ENCODE measurements at places on chromosomes 13 and 19.

DNA sequence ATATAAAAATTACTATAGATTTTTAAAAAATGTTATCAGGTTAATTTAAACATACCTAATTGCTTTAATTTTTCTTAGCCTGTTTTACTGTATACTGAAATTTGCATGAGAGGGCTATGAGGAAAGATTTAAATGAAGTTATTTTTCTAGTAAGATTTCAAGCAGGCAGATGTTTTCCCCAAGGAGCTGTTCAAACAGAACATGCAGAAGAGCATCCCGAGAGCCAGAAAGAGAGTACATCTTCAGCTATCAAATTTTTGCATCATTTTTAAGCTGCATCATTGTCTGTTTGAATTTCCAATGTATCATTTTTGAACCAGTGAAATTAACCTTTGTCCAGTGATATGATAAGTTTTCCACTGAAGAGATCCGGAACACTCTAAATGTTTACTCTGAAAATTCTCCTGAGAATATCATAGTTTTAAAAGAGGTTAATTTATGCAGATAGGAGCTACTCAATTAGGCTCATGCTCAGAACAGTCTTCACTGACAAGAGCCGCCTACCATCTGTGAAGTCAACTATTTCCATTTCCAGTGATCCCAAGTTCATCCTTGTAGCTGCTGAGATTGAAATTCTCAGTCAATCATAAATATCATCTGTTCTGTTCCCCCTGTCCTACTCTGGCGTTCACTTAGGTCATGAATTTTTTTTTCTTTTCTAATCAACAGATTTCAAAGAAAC lies 467.7 kb upstream of the NBEA start:
- no peak for DNase-seq

DNA sequence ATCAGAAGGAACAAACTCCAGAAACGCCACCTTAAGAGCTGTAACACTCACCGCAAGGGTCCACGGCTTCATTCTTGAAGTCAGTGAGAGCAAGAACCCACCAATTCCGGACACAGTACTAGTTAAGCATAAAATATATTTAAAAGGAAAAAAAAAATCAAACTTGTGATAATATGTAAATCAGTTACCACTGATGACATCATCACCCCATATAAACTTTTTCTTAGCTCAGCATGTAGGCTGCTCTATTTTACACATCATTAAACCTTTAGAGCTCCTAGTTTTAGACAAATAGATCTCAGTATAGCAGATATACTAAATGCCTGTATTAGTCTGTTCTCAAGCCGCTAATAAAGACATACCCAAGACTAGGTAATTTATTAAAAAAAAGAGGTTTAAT lies 668.1 kb downstream of the PCDH9 start:
- no peak for DNase-seq

DNA sequence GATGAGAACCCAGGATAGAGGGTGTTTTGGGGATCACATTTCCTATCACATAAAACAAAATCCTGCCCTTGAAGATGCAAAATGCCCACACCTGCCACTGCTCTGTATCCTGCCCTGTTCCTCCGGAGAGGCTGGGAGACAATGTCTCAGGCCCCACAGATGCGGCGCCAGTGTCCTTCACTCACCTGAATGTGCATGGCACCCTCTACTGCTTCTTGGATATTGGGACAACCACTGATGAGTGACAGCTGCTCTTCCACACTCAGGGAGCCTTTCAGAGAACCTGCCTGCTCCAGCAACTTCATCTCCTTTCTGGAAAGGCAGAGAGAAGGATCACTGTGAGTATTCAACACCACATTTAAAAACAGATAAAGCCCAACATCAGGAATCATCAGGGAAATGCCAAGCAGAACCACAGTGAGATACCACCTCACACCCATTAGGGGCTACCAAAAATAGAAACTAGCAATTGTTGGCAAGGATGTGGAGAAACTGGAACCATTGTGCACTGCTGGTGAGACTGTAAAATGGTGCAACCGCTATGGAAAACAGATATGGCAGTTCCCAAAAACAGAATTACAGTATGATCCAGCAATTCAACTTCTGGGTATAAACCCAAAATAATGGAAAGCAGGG lies 36.4 kb downstream of the CRYL1 start:
- no peak for DNase-seq

DNA sequence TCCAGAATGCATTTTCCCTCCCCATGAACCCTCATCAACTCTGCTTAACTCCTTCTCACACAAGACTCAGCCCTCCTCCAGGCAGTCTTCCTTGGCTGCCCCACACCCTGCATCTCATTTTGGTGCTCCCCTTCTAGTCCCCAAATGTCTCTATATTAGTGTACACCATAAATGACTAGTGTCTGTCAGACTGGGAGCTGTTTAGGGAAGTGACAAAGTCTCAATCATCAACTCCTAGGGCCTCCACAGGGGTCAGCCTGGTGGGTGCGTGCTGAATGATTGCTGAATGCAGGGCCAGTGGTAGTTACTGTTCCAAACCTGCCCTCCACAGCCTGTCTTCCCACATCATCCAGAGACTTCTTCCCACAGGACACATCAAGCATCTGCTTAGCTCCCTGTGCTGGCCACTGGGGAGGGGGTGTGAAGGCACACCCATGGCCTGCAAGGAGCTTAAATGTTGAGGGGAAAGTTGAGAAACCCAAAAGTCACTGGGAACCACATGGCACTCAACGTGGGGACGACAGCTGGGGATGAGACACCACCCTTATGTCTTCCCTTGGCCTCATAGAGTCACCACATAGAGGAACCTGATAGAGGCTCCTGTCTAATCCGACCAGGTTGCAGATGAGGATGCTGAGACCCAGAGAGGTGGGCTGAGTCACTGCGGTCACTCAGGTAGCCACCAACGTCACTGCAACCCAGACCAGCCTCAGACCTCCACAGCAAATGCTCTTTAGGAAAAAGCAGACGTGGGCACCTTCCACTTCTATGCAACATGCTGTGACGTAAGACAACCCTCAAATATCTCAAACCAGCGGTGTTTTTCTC lies 79.3 kb upstream of the TM9SF2 start:
- DNase-seq: no peak

DNA sequence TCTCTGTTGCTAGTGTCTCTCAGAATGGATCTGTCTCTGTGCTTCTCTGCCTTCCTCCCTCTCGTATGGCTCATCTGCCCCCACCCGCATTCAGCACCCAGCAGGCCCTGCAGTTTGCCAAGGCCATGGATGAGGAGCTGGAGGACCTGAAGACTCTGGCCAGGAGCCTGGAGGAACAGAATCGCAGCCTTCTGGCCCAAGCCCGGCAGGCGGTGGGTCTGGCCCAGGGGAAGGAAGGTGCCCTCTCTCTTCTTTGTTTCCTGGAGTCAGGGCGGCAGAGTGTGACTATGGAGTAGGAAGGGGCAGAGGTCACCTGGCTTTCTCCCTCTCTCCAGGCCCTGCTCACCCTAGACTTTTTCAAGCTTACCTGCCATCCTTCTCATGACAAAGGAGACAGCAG lies 10.9 kb downstream of the KASH5 start:
- DNase-seq: no peak

GRCh38 chr19:13840305-13841085 lies 36.4 kb upstream of the NANOS3 start:
- DNase-seq: no peak

- DNase-seq: no peak
Measured at GRCh38 chr13:99959540-99960230, 11.9 kb downstream of the ZIC5 start.

DNA sequence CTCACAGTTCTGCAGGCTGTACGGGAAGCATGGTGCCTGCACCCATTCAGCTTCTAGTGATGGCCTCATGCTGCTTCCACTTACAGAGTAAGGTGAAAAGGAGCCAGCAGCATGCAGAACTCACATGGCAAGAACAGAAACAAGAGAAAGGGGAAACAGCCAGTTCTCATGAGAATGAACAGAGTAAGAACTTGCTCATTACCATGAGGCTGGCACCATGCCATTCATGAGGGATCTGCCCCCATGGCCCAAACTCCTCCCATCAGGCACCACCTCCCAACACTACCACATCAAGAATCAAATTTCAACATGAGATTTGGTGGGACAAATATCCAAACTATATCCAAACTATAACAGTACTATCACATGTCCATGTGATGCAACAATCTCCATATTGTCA lies 72.1 kb downstream of the KATNAL1 start:
- no peak for DNase-seq

GRCh38 chr13:29129616-29130015 lies 309.5 kb downstream of the MTUS2 start:
- DNase-seq: no peak

DNA sequence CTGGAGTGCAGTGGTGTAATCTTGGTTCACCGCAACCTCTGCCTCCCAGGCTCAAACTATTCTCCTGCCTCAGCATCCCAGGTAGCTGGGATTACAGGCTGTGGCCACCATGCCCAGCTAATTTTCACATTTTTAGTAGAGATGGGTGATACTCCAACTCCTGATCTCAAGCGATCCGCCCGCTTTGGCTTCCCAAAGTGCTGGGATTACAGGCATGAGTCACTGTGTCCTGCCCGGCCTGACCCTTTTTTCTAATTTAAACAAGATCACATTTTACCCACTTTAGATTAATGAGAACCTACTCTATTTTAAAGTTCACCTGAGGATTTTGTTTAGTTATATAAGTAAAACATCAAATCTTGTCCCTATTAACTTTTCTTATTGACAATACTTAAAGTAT lies 91.8 kb upstream of the POSTN start:
- no peak for DNase-seq

DNA sequence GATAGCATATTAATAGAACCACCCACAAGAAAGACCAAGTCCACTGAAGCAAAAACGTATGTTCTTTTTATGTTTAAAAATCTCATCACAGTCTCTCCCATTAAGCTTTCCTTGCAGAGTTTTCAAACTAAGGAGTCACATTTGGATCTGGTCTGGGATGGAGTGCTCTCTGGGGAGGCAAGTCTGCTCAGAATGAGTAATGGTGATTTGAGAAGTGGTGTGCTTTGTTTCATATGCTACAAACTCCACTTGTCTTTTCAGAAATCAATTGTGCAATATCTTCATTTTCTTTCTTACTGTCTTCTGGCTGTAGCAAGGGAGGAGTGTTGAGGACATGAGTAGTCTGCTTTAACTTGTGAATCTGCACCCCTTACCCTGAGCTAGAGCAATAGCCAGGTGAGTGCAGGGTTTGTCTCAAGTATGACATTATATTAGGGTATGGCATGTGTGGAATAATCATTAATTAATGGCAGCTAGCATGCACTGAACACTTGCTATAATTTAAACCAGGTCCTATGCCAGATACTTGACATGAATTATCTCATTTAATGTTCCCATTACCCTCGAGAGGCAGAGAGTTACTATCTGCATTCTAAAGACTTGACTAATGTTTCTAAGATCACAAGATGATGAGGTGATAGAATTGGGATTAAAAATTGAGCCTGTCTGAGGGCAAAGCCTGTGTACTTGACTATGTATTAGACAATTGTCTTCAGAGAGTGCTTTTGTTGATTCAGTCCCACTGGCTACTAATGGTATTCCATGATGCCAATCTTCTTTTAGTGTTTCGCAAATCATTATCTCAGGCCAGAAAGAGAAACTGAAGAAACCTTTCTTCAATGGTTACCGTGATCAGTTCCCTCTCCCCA lies 171.8 kb downstream of the GPC6 start:
- DNase-seq: no peak

DNA sequence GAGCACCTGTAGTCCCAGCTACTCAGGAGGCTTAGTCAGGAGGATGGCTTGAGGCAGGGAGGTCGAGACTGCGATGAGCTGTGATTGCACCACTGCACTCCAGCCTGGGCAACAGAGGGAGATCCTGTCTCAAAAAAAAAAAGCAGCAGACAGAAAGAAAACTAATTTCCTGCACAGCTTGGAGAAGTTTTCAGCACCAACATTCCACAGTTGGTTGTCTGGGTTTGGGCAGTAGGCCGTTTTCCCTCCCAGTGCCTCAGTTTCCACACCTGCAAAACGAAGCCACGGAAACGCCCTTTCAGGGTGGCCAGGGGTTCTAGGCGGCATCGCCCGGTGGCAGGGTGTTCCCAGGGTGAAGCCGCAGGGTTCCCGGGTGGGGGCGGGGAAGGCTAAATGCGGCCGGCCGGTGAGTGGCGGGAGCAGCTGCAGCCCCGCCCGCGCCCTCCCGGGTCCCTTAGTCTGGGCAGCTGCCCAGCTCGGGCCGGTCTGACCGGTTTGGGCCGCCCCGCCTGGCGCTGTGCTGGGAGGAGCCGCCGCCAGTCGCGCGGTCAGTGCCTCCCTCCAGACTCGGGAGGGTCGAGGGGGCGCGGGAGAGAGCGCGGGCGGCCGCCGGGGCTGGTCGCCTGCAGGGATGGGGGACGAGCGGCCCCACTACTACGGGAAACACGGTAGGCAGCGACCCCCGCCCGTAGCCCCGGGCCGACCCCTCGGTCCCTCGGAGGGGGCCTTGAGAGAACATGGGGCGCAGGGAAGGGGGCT lies at the start of gene SLC44A2:
Gene SLC44A2 (plus strand): TSS at position 551 of the 759 bp plus-strand sequence. CDS start 81 bp downstream, at position 632.
- no peak for DNase-seq

GRCh38 chr13:48818495-48819356 lies 157.0 kb upstream of the FNDC3A start:
- no peak for DNase-seq

GRCh38 chr13:106768991-106769390 lies 201.1 kb upstream of the ARGLU1 start:
- DNase-seq: no peak

- no peak for DNase-seq
Measured at GRCh38 chr19:30212574-30212973, 159.6 kb upstream of the ZNF536 start.

GRCh38 chr19:3722443-3723109 lies 14.4 kb downstream of the TJP3 start:
- DNase-seq: no peak

DNA sequence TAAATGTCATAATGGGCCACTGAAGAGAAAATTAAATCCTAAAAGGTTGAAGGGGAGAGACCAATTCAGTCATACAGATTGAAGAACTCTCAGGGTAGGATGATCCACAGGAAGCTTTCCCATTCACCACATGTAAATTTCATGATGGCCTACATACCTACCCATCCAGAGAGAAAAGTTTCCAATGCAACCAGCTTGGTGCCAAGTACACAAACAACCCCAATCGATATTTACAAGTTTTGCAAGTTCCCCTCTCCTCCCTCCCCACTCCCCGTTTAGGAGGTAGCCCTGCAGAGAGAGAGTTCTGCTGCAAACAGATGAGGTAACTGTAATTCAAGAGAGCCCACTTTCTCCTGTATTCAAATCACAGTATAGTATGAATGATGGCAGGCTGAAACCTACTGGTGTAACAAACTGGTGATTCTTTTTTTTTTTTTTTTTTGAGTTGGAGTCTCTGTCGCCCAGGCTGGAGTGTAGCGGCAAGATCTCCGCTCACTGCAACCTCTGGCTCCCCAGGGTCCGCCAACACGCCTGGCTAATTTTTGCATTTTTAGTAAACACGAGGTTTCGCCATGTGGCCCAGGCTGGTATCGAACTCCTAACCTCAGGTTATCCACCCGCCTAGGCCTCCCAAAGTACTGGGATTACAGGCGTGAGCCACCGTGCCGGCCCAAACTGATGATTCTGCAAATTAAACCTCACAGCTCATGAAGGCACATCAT lies 14.4 kb downstream of the FOXO1 start:
- DNase-seq: no peak

GRCh38 chr13:59112221-59112718 lies 1051.5 kb downstream of the DIAPH3 start:
- no peak for DNase-seq
